ENCODE measurements at places on chromosomes 5 and 9. TPM values are rescaled to one million over a fixed set of nuclear protein-coding genes. Genes with fewer than 3 reads are reported as not detected.

DNA sequence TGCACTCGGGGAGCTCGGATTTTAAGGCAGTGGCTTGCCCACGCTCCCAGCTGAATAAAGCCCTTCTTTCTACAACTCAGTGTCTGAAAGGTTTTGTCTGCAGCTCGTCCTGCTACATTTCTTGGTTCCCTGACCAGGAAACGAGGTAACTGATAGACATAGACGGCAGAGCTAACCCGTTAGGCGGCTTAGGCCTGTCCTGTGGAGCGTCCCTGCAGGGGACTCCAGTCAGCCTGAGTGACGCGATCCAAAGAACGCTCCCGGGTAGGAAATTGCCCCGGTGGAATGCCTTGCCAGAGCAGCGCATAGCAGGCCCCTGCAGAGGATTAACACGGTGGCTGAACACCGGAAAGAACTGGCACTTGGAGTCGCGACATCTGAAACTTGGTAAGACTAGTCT, 1.8 kb upstream of the SELENOP start:
- H3K4me1 ChIP-seq = no peaks in the 10 kb centered on the region
- H3K27ac ChIP-seq = no peak overlapping the region
- no peak overlapping the region for H3K4me3 ChIP-seq
- DNase-seq = no peak

DNA sequence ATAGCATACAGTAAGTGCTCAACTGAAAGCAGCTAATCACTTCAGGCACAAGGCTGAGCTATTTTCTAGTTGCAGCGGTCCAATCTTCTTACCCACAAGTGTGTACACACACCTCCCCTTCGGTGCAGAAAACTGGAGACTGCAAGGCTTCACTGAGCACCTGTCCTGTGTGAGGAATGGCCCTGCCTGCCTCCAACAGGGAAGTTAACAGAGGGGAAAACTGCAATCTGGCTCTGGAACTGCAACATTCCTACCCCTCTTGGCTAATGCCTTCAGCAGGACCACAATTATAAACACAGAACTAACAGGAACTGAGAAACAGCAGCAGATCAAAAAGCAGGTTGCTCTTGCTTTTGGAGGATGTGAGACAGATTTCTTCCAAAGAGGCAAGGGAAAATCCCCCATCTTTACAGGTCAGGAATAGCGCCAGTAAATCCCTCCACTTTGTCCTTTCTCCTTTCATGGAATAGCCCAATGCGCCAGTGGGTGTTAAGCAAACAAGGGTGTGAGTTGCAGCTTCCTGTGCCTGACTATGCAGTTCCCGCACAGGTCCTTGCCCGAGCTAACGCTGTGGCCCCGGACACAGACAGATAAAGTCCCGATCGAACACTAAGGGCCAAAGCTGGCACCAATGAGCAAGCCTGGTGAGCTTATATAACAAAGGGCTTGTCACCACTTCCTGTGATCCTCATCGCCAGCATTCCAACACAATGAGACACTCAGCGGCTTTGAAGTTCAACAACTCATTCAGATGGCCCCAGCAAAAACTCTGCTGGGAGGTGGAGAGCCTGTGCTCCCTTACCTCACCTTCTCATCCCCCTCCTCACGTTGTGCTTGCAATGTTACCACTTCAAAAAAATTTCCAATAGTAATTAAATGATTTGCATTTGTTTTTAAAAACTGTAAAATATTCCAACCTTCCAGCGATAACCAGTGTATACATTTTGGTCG, 21.5 kb downstream of the SHB start:
- no peaks in the 10 kb centered on the region for H3K36me3 ChIP-seq
- peak; percentile 47 for DNase-seq
- peak overlapping the region; percentile 95 for H3K27ac ChIP-seq
- no peaks in the 10 kb centered on the region for H3K27me3 ChIP-seq
- peaks cover 52% of the 10 kb centered on the region for H3K4me1 ChIP-seq
- peak overlapping the region; percentile 46 for H3K4me3 ChIP-seq

- H3K27ac ChIP-seq = peak overlapping the region; percentile 80
- H3K4me3 ChIP-seq = no peak overlapping the region
- H3K27me3 ChIP-seq = no peaks in the 10 kb centered on the region
- no peaks in the 10 kb centered on the region for H3K36me3 ChIP-seq
Observed at GRCh38 chr5:109105631-109106267, 304.0 kb downstream of the PJA2 start.

DNA sequence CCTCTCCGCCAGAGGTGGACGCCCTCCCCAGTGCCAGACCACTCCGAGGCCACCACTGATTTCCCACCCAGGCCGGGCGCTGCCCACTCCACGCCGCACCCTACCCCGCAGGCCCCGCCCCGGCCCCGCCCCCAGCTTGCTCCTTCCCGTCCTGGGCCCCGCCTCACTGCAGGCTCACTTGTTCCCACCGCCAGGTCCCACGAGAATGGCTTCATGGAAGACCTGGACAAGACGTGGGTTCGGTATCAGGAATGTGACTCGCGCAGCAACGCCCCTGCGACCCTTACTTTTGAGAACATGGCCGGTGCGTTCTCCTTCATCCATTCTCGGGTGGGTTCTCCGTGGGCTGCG, 6.5 kb downstream of the LRRC26 start:
- H3K4me1 ChIP-seq = peaks cover 5% of the 10 kb centered on the region
- H3K27me3 ChIP-seq = peaks cover 48% of the 10 kb centered on the region
- no peak overlapping the region for H3K27ac ChIP-seq

DNA sequence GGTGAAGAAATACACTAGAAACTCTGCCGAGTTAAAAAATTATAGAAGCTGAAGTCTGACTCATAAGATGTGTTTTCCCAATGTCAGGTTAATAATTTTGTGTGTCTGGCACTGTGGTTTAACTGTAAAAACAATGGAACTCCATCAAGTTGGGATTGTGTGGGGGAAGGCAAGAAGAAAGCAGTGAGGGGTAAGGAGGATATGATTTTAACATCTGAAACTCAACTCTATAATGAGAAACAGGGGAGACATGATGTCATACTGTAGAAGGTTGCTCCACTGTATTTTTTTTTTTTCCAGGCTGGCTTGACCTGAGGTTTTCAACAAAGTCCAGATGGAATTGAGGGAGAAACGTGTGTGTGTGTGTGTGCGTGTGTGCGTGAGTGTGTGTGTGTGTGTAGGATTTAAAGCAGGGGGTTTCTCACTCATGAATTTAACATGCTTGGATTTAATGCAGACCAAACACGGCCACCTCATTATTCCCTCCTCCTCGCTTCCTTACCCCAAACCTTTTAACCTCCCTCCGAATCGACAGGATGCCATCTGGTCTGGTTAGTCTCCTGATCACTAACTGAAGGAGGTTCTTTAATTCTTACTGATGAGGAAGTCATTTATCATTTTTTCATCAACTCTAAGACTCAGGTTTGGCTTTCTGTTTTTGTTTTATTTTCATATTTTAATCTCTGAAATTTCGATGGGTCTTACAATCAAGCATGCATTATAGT, 140.2 kb upstream of the LPAR1 start:
- peaks cover 22% of the 10 kb centered on the region for H3K4me1 ChIP-seq
- H3K27me3 ChIP-seq = no peaks in the 10 kb centered on the region
- no peak for DNase-seq
- no peaks in the 10 kb centered on the region for H3K36me3 ChIP-seq
- peak overlapping the region; percentile 51 for H3K4me3 ChIP-seq

DNA sequence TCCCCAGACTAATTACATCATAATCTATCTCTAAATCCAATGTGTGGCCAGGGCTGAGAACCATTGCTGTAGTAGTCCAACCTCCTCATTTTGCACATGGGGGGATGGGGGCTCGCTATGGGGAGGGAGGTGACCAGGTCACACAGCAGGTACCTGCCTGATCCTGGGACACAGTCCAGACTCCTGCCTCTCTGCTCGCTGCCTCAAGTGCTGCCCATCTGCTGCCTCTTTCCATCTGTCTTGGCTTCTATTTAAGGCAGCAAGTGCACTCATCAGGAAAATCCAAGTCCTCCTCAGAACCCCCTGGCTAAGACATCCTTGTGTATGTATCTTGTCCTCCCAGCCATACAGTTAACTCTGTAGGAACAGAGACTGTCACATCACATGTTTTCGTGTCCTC, 57.7 kb upstream of the FRRS1L start:
- no peak for DNase-seq
- peaks cover 9% of the 10 kb centered on the region for H3K4me1 ChIP-seq
- no peaks in the 10 kb centered on the region for H3K36me3 ChIP-seq

DNA sequence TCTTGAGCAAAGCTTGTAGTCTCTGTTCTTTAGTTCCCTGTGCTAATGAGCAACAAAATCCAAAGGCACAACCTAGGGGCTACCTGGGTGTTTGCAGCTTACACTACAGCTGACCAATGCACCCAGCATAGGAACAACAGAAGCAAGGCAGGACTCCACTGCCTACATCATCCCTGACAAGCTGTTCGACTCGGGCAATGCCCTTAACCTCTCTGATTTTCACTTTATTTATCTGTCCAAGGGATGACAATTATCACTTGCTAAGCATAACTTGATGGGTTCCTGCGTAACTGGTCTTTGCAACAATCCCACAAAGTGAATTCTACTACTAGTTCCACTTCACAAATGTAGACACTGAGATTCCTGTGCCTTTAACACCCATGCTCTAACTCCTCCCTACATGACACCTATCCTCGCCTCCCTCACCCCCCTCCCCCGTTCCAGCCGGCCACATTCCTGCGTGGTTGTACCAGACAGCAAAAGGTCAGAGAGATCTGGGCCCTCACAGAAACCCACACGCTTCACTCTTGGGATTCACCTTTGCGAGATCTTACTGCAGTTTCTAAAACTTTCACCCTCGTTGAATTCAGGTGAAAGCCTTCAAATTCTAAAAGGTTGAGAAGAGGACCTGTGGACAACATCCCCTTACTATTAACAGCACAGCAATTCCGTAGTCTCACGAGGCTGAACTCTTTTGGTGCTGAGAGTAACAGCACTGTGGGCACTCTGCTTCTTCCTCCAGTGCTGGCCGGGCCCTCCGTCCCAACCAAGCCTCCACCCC, 995 bp downstream of the IPPK start:
- H3K36me3 ChIP-seq = peaks cover 6% of the 10 kb centered on the region
- DNase-seq = no peak
- H3K4me3 ChIP-seq = peak overlapping the region; percentile 90
- H3K4me1 ChIP-seq = peaks cover 53% of the 10 kb centered on the region
- H3K27me3 ChIP-seq = no peaks in the 10 kb centered on the region
- peak overlapping the region; percentile 94 for H3K27ac ChIP-seq

- H3K27me3 ChIP-seq = no peaks in the 10 kb centered on the region
- no peaks in the 10 kb centered on the region for H3K4me1 ChIP-seq
- no peaks in the 10 kb centered on the region for H3K36me3 ChIP-seq
- no peak overlapping the region for H3K4me3 ChIP-seq
- H3K27ac ChIP-seq = no peak overlapping the region
Observed at GRCh38 chr5:45862763-45863162, 166.6 kb upstream of the HCN1 start.

- DNase-seq = no peak
- no peaks in the 10 kb centered on the region for H3K36me3 ChIP-seq
- H3K27ac ChIP-seq = peak overlapping the region; percentile 33
- H3K4me1 ChIP-seq = peaks cover 41% of the 10 kb centered on the region
- no peak overlapping the region for H3K4me3 ChIP-seq
- H3K27me3 ChIP-seq = no peaks in the 10 kb centered on the region
Observed at GRCh38 chr5:139640421-139641115, 7.6 kb upstream of the CXXC5 start.

- no peak overlapping the region for H3K27ac ChIP-seq
- no peak for DNase-seq
- no peaks in the 10 kb centered on the region for H3K36me3 ChIP-seq
- no peak overlapping the region for H3K4me3 ChIP-seq
Observed at GRCh38 chr5:11733185-11733839, 170.9 kb downstream of the CTNND2 start.

GRCh38 chr5:39413771-39414170, 11.0 kb downstream of the DAB2 start:
- peaks cover 6% of the 10 kb centered on the region for H3K36me3 ChIP-seq
- peak overlapping the region; percentile 12 for H3K27ac ChIP-seq
- no peak for DNase-seq
- no peak overlapping the region for H3K4me3 ChIP-seq
- H3K27me3 ChIP-seq = no peaks in the 10 kb centered on the region
- H3K4me1 ChIP-seq = peaks cover 82% of the 10 kb centered on the region

DNA sequence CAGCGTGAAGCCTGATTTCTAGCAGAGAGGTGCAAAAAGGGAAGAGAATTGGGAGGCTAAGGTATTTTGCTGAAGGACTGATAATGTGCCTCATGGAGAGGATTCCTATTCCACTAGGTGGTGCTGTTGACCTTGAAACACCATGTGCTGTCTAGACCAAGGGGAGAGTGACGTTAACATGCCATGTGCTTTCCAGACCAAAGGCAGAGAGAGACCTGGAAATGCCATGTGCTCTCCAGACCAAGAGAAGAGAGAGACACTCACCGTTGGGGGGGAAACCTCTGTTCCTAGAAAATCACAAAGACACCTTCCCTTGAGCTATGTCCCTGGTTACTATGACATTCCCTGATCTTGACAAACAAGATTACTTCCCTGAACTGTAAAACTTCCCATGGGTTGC, 286.0 kb upstream of the TUSC1 start:
- DNase-seq = no peak
- H3K27me3 ChIP-seq = no peaks in the 10 kb centered on the region
- peaks cover 3% of the 10 kb centered on the region for H3K4me1 ChIP-seq

DNA sequence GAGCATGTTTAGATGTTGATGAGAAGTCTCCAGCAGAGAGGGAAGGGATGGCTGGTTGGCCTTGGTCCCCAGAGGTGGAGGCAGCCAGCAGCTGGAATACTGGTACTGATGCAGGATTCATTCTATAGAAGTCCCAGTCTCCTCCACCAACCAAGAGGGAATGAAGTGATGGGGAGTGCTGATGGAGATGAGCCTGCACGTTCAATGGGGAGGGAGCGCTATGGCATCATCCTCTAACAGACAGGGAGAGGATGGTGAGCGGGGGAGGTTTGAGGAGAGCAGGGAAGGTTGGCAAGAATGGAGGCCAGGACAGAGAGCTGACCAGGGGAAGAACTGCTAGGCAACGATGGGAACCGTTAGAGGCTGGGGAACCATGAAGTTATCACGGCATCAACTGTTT, 159.8 kb upstream of the MVB12B start:
- H3K36me3 ChIP-seq = peaks cover 2% of the 10 kb centered on the region
- H3K27ac ChIP-seq = no peak overlapping the region
- H3K4me3 ChIP-seq = no peak overlapping the region
- peak; percentile 46 for DNase-seq
- peaks cover 42% of the 10 kb centered on the region for H3K27me3 ChIP-seq
- no peaks in the 10 kb centered on the region for H3K4me1 ChIP-seq

DNA sequence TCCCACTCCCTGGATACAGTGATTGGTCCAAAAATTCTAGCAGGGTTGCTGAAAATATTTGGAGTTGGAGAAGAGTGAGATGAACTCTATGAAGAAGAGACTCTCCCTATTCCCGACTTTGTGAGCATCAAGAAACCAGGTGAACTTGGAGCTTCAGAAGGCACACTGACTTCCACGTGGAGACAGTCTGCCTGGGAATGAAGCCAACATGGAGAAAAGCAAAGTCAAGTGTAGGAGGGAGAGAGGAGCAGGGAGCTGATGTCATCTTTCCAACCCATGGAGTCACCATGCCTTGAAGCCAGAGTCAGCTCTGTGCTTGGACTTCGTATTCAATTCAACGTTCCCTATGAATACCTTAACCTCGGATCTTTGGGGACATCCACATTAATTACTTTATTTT, 125.1 kb downstream of the NPR3 start:
- H3K4me3 ChIP-seq = no peak overlapping the region
- H3K27ac ChIP-seq = no peak overlapping the region
- peaks cover 2% of the 10 kb centered on the region for H3K36me3 ChIP-seq
- no peak for DNase-seq

MYOT gene
- total RNA-seq = not detected

TMEM171 gene
- 3.6 TPM for total RNA-seq

GABRB2 gene
- total RNA-seq = not detected

SERF1B gene
- 22.7 TPM for total RNA-seq

MAP1B gene
- total RNA-seq = 316 TPM

ACTBL2 gene
- total RNA-seq = 0.10 TPM

FOXD4L5 gene
- 0.51 TPM for total RNA-seq

CDX1 gene
- 0.57 TPM for total RNA-seq

AGXT2 gene
- total RNA-seq = not detected

C9orf152 gene
- total RNA-seq = not detected

SLC4A9 gene
- not detected for total RNA-seq

Data from chondrocyte (in vitro differentiated cells).